ENCODE measurements at places on chromosomes 3 and 15. TPM values are rescaled to one million over a fixed set of nuclear protein-coding genes. Genes with fewer than 3 reads are reported as not detected.

GRCh38 chr3:35141406-35141805 lies 497.9 kb upstream of the ARPP21 start:
- no peak for DNase-seq

DNA sequence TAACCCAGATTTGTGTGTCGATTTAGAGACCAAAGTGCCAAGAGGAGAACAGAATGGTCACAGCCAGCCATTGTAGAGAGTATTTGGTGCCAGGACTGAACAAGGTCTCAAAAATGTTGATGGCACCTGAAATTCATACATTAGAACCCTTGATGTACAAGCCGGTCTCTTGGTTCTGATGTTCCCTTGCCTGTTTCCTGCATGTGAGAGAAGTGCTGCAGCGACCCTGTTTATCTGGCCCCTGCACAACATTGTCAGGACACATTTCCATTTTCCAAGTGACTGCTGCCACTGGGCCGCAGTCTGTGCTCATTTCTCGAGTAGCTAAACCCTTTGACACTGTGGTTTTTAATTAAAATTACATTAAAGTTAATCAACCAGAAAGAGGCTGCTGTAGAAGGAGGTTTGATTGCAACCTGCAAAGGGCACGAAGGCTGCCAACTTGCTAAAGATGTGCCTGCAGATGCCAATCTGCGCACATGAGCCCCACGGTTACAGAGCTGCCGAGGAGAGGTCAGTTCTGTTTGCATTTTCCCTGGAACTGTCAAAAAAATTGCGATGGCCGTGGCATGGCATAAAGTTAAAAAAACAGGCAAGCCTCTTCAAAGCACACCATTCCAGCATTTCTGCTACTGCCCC lies 136.4 kb upstream of the CMC1 start:
- no peak for DNase-seq

DNA sequence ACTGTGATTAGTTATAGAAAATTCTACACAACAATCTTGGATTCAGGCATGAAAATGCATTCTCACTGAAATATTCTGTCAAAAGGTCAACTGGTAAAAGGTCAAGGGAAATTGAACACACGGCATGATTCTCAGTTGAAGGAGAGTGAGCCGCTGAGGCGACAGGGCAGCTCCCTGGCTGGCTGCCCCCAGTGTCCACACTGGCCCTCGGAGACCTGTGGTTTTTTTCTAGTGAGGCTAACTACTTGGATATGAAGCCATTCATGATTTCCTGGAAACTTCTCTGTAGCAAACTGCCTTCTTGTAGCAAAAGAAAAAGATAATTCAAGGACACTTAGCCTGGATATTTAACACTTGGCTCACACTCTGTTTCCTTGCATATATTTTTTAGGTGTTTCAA lies 37.2 kb downstream of the AADACL2 start:
- peak; percentile 34 for DNase-seq

- no peak for DNase-seq
These were observed 5.3 kb downstream of the CP start for GRCh38 chr3:149216193-149216869.

- DNase-seq, result no peak
These were observed 36.5 kb upstream of the KLHL6 start for GRCh38 chr3:183591881-183592521.

MAGEL2 gene
- total RNA-seq, result 0.09 TPM

DNA sequence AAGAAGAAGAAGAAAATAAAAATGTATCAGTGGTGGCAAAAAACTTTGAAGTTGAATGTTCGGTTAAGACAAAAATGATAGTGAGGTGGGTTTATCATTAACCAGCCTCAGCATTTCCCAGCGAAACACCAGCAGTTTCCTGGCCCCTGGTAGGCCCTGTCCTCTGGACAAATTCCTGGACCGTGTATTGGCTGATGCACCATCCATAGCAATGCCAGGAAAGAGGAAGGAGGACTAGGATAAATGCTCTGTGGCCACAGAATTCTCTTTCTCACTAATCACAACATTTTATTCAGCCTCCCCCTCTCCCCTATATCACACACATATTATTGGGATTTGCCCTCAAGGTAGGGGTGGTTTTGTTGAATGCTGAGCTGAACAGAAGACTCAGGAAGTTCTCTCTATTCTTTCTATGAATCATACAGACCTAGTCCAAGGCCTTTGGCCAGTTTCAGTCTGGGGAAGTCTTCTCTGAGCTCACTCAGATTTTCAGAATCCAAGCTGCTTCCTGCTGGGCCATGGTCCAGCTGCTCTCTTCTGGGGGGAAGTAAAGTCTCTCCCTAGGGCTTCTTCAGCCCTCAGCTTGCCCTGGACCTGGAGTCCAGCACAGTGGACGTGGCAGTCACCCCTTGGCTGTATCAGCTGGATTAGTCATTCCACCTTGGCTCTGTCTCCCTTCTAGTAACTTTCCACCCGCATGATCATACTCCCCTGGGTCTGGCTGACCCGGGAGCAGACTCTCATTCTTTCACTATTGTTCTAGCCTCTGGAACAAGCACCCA lies 27.6 kb downstream of the SLC28A1 start:
- DNase-seq, result no peak

- no peak for DNase-seq
These were observed 9.3 kb downstream of the DISP2 start for GRCh38 chr15:40367371-40367685.

FANCD2OS gene
- total RNA-seq, result not detected

DNA sequence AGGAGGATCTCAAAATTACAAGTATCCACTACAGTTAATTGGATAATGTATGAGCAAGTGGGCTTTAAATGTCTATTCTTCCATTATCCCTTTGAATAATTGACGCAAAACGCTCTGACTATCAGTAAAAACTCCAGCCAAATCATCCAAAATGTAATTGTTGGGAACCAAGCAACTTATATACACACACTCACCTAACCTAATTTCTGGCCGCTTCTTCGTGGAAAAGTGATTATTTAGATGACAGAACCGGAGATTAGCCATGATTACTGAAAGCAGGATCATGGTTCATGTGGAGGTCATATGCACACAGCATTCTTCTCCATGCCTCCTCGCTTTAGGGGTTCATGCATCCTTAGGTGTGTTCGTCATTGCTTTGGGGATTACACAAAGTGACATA lies 992.4 kb downstream of the NAALADL2 start:
- no peak for DNase-seq

DNA sequence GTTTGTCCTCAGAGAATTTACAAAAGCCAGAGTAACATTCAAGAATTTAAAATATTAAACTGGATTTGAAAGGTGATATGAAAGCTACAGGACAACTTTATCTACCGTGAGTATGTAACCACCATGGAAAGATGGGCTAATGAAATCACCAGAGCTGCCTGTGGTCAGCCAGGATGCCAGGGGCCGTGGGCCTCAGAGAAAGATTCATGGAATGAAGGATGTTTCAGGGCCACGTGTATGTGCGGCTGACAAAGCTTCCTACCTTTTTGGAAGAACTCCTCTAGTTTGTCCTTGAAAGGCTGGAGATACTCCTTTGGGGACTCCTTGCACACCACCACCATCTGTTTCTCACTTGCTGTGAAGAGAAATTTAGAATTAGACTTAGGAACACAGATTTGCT lies 138.9 kb downstream of the GREM1 start:
- no peak for DNase-seq

- no peak for DNase-seq
These were observed 26.0 kb upstream of the CORO2B start for GRCh38 chr15:68552773-68553172.

GRCh38 chr3:124927574-124928045 lies 6.9 kb downstream of the MUC13 start:
- no peak for DNase-seq

DNA sequence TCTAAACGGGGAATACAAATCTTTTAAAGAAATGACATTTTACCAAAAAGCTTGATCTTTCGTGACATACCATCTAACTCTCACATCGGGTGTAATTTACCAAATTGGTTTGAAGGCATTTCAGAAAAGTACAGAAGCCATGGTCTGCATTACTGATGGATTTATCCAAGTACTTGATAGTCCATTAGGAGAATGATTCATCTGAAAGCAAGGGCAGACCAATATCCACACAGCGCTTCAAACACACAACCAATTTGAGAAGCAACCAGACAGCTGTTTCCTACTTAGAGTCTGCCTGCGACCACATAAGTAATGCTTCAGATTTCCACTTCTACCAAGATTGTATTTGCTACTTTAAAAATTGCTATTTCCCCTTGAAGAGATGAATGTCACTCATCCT lies 697.6 kb upstream of the ALCAM start:
- DNase-seq, result no peak

ADAMTS17 gene
- total RNA-seq, result 46.9 TPM

CHRFAM7A gene
- 0.37 TPM for total RNA-seq

DNA sequence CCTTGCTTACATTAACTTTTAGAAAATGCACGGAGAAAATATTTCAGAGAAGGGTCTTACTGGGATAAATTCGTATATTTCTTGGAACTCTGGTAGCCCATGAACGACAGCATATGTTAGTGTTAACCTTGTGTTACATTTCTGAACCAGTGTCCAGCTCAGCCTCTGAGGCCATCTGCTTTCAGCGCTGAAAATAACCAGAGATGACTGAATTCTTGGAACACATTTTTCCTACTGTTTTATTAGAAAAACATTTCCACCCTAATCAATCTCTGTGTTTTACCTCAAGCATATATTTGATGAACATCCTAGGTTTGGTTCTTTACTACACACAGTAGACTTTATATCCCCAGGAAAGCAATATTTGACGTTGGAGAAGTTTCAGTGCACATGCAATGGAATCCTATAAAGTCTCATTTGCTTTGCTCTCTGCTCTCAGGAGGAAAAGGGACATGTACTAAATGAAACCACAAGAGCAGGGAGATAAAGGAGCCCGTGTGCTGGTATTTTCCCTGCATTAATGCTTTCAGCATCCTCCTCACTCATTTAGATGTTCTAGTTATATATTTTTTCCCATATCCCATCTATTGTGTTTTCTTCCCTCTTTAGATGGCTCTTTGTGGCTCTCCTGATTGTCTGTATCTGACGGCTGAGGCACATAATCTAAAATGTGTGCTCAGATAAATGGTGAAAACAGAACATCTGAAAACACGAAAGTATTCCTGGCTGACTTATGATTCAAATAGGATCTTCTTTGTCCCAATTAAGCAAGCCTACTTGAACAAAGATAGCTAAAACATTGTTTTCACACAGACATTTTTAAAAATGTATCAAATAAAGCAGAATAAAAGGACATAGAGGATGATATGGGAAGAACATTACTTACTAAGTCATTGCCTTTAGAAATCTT lies 151.7 kb upstream of the KCNMB2 start:
- DNase-seq, result no peak

DNA sequence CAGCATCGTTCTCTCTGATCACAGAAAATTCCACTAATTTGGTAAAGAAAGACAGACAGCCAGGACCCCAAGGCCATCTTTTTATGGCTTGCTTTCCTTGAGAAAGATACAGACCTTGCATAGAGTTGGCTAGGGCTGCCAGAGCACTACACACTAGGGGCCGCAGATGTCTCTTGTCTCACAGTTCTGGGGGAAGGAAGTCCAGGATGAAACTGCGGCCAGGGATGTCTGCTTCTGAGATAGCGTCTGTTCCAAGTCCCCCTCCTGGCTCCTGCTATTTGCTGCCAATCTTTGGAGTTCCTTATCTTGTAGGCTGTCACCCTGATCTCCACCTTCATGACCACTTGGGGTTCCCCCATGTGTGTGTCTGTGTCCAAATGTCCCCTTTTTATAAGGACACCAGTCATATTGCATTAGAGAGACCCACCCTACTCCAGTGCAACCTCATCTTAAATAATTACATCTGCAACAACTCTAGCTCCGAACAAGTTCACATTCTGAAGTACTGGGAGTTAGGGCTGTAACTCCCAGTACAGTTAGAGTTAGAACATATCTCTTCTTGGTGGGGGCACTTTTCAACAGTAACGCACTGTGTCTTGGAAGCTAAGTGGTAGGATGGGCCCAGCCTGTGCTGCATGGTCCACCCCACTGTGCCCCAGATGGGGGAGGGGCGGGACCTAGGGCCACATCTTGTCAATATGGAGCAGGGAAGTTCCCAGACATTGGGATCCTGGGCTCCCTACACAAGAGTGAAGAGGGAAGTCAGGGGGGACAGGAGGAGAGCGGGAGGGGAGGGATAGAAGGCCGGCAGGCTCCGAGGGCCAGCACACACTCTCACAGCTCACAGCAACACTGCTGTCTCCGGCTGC lies 42.2 kb downstream of the KLF15 start:
- DNase-seq, result no peak

GRCh38 chr3:42043099-42043813 lies 47.9 kb upstream of the TRAK1 start:
- DNase-seq, result peak; percentile 50

GRCh38 chr3:111819927-111820326 lies 39.1 kb upstream of the PHLDB2 start:
- DNase-seq, result no peak

- DNase-seq, result no peak
These were observed 91.3 kb downstream of the UACA start for GRCh38 chr15:70672081-70672480.

GRCh38 chr15:87082581-87082980 lies 1002.9 kb downstream of the AGBL1 start:
- DNase-seq, result no peak

- no peak for DNase-seq
These were observed 12.1 kb upstream of the MAP3K13 start for GRCh38 chr3:185350841-185351240.

DNA sequence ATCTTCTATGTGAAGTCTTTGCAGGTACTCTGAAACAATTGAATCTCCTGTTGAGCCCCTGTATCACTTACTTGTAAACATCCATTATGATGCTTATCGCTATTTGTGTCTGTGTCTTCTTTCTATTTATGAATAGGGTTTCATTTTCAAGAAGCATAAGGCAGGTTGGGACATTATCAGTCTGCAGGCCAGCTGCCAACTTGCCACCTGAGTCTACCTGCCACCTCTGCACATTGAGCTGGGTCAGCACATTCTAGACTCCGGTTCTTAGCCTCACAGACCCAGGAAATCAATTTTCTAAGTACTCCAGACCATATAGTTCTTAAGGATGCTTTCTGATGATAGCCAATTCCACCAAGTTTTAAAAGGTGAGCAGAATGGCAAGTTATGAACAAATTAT lies 105.7 kb upstream of the MCTP2 start:
- no peak for DNase-seq

DNA sequence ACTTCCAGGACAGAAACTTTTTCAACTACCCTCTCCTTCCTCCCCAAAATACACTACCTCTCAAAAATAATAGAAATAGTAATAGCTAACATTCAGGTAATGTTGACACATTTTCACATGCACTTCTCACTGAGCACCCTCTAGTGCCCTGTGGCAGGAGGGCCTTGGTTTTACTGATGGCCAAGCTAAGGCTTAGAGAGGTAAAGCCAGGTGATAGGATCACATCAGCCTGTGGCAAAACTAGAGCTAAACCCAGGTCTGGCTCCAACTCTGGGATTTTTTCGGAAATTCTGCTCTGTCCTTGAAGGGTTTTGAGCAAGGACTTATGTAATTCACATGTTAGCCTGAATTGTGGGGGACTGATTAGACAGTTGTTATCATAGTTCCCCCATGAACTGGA lies 922 bp upstream of the TAMM41 start:
- DNase-seq, result no peak

GRCh38 chr3:66442254-66443117 lies 58.3 kb downstream of the LRIG1 start:
- DNase-seq, result no peak
